ENCODE measurements at places on chromosomes 12 and 14.
A peak's percentile ranks its signal among the peaks of the same experiment; 100 is the strongest.

- DNase-seq: no peak
Measured at GRCh38 chr12:76697849-76698248, 66.1 kb upstream of the ZDHHC17 start.

DNA sequence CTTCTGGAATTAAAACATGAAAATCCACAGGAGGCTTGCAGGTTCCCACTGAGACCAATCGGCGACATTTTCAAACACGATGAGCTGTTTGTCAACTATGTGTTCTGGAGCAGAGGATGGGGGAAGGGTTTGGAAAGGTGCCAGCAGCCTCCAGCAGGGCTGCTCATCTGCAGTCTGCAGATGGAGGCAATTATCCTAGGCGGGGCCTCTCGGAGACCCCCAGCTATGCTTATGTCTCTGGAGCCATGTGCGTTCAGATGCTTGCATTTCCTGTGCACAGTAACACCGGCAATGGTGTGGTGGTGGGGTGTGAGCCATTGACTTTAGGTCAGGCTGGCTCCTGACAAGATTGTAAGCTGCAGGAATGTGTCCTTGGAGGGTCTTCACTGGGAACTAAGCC is 51.7 kb downstream of the RPH3A start:
- no peak for DNase-seq

GRCh38 chr12:130398100-130398848 is 60.6 kb downstream of the PIWIL1 start:
- DNase-seq: no peak

- no peak for DNase-seq
Measured at GRCh38 chr14:98345161-98345560, 926.8 kb downstream of the BCL11B start.

DNA sequence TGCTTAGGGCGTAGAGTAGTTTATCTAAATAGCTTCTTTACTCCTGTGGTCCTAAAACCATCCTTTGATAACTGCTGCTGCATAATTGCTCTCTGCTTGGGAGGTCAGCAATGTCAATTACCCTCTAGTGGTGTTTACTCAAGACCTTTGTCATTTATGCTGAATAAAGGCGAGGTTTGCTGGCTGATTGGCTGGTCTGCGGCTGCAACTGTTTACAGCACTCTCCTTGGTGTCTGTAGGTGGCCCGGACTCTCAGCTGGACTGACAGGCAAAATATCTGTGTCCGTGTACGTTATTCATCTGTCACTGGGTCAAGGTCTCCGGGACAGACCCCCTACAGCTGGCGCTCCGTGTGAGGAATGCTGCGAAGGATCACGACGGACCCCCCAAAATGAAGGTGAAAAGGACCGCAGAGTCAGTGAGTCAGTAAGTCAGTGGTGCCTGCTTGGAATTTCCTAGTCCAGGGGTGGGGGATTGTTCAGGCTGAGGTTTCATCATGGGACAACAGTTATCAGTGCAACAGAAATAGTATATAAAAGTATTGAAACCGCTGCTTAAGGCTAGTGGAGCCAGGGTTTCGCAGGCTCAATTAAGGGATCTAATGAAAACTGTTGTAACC is 253.3 kb upstream of the DIO2 start:
- DNase-seq: no peak

DNA sequence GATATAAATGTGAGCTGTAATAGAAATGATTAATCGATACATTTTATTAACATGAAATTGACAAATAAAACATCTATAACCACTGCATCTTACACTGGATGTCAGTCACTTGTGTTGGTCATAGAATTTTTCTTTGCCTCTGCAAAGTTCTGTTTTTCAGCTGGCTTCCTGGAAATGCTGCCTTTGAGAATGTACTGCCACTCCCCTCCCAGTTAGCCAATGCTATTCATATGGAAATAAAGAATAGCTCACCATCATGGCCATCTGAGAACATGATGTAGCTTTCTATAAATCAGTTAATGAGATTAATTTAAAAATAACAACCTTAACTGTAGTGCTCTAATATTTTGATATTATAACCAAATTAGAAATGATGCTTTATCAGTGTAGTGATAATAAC is 41.1 kb downstream of the SLCO1B1 start:
- DNase-seq: no peak

DNA sequence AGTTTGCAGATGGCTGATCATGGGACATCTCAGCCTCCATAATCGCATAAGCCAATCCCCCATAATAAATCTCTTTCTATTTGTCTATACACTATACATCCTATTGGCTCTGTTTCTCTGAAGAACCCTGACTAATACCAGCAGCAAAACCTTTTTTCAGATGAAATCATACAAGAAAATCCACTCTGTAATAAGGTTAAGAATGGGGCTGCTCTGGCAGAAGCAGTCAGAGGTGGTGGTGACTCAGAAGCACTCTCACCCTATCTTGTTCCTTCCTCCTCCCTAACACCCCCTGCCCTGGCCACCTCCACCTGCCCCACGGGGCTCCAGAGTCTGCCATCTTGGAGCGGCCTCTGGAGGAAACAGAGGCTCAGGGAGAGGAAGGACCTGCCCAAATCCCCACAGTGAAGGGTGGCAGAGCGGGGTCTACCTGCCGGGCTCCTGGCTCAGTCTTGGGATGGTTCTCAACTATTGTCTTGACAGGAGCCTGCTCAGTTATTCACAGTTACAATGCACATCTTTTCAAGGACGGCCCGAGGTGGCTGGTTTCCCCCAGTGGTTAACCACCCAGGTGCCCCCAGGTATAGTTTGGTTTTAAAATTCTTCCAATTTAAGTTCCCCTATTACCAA is 109.3 kb upstream of the EVL start:
- DNase-seq: no peak

DNA sequence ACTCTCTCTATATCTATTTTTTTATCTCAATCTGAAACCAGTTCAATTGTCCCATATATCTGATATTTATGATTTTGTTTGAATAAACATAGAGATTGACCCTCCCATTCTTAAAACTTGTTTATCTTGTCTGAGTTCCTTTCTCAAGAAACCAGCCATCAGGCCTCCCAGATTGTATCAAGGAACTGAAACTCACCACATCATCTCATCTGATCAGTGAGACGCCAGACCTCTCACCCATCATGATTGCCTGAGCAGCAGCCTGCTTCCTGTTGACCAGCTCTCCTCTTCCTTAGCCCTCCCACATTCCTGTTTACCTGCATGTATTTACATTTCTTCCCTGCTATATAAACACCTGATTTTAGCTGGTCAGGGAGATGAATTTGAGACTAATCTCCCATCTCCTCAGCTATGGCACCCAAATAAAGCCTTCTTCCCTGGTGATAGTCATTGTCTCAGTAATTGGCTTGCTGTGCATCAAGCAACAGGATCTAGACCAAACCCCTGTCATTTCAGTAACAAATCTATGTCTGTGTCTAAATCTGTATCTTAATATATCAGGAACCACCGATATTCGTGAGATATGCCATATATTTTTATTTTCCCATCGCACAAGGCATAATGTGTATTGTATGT is 323.6 kb downstream of the TMTC2 start:
- DNase-seq: no peak

DNA sequence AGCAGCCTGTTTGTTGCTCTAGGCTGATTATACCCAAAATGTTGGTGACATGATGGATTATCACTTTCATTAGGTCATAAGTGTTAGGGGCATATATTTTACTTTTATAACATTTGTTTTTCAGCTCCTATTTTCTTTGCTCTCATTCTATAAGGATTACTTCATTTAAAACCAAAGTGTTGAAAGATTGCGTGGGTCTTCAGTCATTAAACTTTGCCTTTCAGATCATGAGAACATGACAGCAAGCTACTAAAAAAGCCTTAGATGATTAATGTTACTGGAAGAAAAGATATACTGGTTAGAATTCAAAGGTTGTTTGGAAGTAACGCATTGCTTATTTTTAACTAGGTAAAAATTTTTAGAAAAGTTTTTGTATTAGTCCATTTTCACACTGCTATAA is 156.8 kb downstream of the ERC1 start:
- DNase-seq: no peak

GRCh38 chr12:28035500-28035899 is 63.0 kb upstream of the PTHLH start:
- no peak for DNase-seq

GRCh38 chr12:53005215-53005985 is 856 bp upstream of the EIF4B start:
- DNase-seq: no peak

DNA sequence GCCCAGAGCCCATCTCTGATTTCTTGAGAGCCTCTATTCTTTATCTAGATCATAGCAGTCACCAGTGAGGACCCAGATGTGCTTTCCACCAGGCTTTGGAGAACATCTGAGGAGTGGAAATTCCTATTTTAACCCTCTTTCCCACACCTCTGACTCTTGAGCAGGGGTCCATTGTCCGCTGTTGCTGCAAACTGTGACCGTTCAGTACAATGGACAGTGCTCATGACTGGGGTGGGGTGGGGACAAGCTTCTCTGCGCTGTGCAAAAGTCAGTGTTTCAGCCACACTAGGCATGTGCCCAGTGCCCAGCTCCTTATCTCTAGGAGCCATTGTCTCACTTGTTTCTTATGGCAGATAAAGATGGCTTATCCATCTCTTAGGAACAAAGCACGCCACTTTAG is 16.9 kb upstream of the KRT7 start:
- no peak for DNase-seq

DNA sequence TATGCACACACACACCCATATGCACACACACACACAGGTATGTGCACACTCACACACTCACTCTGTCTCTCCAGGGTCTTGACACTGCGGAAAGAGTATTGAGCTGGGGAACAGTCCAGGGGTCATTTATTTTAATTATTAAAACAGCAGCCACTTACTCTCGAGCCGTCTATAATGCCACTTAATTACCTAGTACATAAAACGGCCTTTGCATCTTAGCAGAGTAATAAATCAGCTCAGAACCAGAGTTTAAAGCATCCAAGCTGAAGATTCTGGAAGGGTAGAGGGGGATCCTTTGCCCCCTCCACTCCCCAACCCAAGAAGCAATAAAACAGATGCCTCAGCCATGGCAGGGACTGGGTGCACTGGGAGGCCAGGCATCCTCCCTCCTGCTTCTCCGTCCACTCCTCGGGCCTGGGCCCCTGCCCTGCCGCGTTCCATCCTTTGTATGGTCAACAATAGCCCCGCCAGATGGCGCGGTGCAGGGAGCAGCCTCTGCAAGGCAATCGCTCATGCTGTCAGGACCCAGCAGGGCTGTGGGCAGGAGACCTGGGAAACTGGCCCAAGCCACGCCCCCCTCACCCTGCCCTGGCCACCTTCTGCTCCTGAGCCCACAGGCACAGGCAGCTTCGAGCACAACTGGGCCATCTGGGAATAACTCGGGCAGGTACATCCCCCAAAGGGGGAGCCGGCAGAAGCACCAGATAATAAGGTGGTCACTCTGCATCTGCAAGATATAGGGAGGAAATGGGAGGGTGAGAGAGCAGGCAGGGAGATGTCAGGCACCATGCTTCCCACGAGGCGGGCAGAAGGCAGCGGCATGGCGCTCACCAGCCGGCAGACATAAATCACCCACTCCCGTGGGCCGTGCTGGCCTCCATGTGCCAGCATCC is 40.9 kb downstream of the CCDC85C start:
- DNase-seq: peak; percentile 80

- DNase-seq: no peak
Measured at GRCh38 chr12:105461271-105461943, 130.9 kb downstream of the C12orf75 start.

DNA sequence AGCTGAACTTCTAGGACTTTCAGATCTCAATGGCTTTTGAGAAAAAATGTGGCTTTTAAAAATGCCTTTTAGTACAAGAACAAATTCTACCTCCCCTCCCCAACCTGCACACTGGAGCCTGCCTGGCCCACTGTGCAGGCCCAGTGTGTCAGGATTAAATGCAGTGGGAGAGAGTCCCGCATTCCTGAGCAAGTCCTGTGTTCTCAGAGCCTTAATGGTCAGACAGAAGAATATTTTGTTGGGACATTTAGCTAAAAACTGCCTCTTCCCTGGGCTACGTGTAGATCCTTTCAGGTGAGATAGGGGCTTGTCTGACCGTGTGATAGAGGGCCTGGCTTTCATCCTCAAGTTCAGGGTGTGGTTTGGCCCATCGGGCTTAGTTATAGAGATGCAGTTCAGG is 63.1 kb upstream of the ESRRB start:
- no peak for DNase-seq

DNA sequence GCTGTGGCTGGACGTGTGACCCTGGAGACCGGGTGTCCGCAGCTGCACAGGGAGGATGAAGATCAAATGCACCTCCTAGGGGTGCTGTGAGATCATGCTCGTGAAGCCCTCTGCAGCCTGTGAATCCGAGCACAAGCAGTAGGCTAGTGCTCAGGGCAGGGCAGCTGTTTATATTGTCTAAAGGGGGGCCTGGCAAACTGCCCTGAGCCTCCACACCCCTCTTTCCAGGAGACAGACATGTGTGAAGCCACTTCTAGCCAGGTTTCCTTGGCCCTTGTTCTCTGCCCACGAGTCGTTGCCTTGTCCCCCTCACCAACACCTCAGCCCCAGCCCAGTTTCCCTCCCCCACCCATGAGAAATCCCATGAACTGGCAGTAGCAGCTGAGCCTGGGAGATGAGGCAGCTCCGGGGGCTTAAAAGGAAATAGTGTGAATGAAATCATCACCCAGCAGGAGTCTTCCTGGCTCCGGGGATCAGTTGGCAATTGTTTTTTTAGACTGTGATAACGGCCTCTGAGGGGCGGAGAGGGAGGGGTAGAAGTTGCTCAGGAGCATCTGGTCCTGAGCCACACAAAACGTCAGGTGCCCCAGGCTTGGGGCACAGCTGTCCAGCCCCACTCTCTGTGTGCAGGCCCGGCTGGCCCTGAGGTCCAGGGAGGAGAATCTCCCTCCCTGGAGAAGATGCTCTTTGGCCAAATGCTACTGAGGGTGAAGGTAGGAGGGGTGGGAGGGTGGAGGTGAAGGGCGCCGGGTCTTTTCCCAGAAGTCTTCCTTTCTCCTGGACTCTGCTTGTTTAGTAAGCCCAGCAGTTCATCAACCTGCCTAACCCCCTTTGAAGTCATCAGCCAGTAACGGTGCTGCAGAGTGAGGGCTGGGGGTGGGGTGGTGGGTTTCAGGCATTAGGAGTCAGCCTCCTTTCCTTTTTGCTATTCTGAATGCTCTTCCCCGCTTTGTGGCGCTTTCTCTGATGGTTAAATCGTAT is 4.0 kb downstream of the FGF6 start:
- no peak for DNase-seq

- no peak for DNase-seq
Measured at GRCh38 chr12:123058980-123059379, 78.5 kb downstream of the ARL6IP4 start.

DNA sequence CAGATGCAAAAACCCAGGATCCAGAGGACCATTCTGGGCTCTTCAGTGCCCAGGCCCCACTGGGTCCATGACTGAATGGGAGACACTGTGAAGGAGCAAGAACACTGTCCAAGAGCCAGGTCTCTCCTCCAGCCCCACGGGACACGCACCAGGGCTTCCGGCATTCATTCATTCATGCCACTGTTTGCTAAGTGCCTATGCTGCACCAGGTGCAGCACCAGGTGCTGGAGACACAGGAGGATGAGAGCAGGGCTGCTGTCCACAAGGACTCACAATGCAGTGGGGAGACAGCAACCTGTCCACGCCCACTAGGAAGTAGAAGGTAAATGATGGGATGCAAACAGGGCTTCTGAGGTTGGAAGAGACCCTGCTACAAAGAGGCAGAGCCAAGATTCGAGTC is 20.4 kb downstream of the CLMN start:
- DNase-seq: no peak

- DNase-seq: peak; percentile 80
Measured at GRCh38 chr12:4215229-4216186, 58.1 kb upstream of the CCND2 start.

GRCh38 chr14:103625356-103626095 is 3.5 kb upstream of the KLC1 start:
- no peak for DNase-seq

GRCh38 chr14:44657696-44658388 is 150.8 kb upstream of the FSCB start:
- no peak for DNase-seq
